Calu3 (cell line): ENCODE measurements at places on chromosomes 5 and 9. TPM values are rescaled to one million over a fixed set of nuclear protein-coding genes. Genes with fewer than 3 reads are reported as not detected.
A peak's percentile ranks its signal among the peaks of the same experiment; 100 is the strongest.

The ELAVL2 gene
- total RNA-seq: not detected in 2 replicates

The SCAI gene
- total RNA-seq: 6.4 and 7.0 TPM in 2 replicates

The MYOT gene
- not detected in 2 replicates for total RNA-seq

The TMEM215 gene
- total RNA-seq: not detected in 2 replicates

The CDKN2A gene
- total RNA-seq: 257 and 284 TPM in 2 replicates

The SLC45A2 gene
- 0.59 TPM in 1 of 2 replicates, not detected in the other for total RNA-seq

GRCh38 chr9:90843525-90843924 is 41.9 kb downstream of the SYK start:
- H3K4me3 ChIP-seq: no peak overlapping the region
- H3K27ac ChIP-seq: no peak overlapping the region
- DNase-seq: no peak
- no peaks in the 10 kb centered on the region for H3K36me3 ChIP-seq
- H3K27me3 ChIP-seq: no peaks in the 10 kb centered on the region

- H3K36me3 ChIP-seq: no peaks in the 10 kb centered on the region
- no peak overlapping the region for H3K27ac ChIP-seq
- H3K27me3 ChIP-seq: no peaks in the 10 kb centered on the region
- no peak overlapping the region for H3K4me3 ChIP-seq
- no peak for DNase-seq
These were observed 71.4 kb downstream of the ADRB2 start for GRCh38 chr5:148897842-148898241.

DNA sequence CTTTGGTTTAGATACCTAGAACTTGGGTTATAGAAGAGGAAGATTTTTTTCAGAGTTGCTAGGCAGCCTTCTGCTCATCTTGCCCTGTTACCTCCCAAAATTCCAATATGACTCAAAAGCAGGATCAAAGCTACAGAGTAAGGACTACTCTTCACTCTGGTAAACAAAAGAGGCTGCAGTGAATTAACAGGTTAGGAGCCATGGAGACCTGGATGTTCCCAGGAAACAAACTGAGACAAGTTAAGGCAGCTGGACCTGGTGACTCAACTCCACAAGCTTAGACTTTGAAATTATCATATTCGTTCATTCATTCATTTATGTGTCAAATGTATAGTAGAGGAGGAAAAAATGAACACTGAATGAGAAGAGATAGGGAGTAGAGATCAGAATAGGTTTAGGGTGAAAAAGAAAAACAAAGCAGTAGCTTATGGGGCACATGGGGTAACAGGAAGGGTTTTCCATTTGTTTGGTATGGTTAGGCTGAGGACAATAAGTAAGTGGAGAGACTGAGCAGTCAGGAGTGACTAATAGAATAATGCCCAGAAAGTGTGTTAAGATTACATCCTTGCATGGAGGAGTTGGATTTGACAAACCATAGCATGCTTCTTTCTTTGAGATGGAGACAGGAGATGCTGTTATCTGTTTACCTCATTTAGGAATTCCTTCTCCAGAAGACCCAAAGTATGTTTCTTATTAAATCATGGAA is 464.0 kb upstream of the ZNF608 start:
- no peak overlapping the region for H3K27ac ChIP-seq
- no peaks in the 10 kb centered on the region for H3K4me1 ChIP-seq
- no peak for DNase-seq
- no peaks in the 10 kb centered on the region for H3K27me3 ChIP-seq
- H3K36me3 ChIP-seq: no peaks in the 10 kb centered on the region

DNA sequence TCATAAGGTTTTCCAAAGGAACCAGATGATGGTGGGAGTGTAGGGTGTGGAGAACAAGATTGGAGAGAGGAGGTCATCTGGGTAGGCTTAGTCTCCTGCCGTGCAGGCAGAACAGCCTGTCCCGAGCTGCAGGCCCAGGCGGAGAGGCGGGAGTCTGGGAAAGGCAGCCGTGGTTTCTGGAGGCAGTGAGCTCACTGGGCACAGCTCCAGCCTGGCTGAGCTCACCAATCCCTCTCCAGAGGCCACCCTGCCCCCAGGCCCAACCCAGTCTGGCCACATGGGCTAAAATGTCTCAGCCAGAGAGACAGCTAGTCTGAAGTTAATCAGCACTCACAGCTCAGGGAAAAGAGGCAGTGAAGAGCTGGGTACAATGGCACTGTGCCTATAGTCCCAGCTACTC is 12.3 kb downstream of the P4HA2 start:
- peaks cover 7% of the 10 kb centered on the region for H3K36me3 ChIP-seq
- no peak overlapping the region for H3K27ac ChIP-seq
- peak; percentile 84 for DNase-seq
- peaks cover 6% of the 10 kb centered on the region for H3K4me1 ChIP-seq
- H3K27me3 ChIP-seq: no peaks in the 10 kb centered on the region
- H3K4me3 ChIP-seq: no peak overlapping the region

DNA sequence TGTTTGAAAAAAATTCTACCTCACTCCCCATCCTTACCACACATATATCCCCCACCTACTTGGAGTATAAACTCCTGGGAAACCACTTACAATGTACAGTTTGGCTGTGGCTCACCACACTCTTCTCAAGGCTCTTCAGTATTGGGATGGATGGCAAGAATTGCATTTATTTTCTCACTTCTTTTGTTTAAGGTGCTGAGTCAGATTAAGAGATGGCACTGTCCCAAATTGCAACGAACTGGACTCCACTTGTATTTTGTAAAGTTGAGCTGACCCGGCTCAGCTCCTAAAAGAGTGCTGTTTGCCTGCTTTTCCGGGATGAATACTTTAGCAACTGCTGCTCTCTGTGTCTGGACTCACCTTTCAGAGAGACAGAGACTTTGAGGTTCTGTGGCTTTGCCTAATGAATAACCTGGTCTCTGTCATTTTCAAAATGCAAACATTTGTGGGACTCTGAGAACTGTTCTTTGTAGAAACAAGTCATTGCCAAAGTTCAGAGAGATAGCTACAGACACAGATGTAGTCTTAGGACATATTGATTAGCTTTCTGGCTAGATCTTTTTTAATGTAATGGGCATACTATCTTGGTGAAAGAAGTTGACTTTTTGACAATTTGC is 42.2 kb downstream of the PPP2R2B start:
- H3K36me3 ChIP-seq: no peaks in the 10 kb centered on the region
- DNase-seq: no peak
- H3K4me1 ChIP-seq: no peaks in the 10 kb centered on the region
- peaks cover 26% of the 10 kb centered on the region for H3K27me3 ChIP-seq
- no peak overlapping the region for H3K27ac ChIP-seq

DNA sequence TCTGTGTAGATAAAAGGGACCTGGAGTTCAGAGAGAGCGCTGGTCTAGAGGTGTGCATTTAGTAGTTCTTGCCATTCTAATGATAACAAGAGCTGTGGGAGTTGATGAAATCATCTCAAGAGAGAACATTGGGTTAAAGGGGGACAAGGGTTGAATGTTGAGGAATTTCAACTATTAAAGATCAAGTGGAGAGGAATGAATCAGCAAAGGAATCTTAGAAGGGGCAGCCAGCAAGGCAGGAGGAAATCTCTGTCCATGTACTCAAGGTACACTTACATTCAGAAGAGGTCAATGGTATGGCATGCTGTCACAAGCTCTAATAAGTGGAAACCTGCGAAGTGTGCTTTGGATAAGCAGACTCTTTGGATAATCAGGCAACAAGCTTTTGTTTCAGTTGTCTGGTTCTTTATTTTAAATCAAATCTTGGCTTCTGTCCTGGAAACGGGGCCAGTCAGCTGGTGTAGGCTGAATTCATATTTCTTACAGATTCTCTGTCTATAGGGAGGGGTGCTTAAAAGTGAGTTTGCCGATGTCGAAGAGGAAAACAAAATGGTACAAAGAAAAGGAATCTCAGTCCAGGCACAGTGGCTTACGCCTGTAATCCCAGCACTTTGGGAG is 320.5 kb upstream of the CD180 start:
- no peak overlapping the region for H3K27ac ChIP-seq
- H3K36me3 ChIP-seq: no peaks in the 10 kb centered on the region
- no peak overlapping the region for H3K4me3 ChIP-seq
- no peak for DNase-seq
- no peaks in the 10 kb centered on the region for H3K27me3 ChIP-seq

- peaks cover 10% of the 10 kb centered on the region for H3K4me1 ChIP-seq
- H3K36me3 ChIP-seq: no peaks in the 10 kb centered on the region
- DNase-seq: no peak
- no peaks in the 10 kb centered on the region for H3K27me3 ChIP-seq
- no peak overlapping the region for H3K4me3 ChIP-seq
These were observed 2.5 kb upstream of the AQP7 start for GRCh38 chr9:33404788-33405362.

DNA sequence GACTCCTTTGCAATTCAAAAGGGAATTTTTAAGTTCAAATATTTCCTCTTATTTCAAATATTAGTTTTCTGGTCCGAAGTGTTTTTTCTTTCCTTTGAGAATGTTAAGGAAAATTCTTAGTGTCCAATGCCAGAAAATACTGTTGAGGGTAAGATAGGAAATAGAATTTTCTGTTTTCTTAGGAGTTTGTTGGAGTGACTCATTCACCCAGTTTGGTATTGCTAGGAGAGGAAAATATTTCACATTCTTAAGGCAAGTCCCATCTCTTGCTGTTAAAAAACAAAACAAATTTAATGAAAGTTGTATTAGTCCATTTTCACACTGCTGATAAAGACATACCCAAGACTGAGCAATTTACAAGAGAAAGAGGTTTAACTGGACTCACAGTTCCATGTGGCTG is 349.2 kb upstream of the ADAMTSL1 start:
- no peak for DNase-seq
- no peaks in the 10 kb centered on the region for H3K4me1 ChIP-seq
- no peaks in the 10 kb centered on the region for H3K36me3 ChIP-seq
- no peak overlapping the region for H3K27ac ChIP-seq
- no peaks in the 10 kb centered on the region for H3K27me3 ChIP-seq

DNA sequence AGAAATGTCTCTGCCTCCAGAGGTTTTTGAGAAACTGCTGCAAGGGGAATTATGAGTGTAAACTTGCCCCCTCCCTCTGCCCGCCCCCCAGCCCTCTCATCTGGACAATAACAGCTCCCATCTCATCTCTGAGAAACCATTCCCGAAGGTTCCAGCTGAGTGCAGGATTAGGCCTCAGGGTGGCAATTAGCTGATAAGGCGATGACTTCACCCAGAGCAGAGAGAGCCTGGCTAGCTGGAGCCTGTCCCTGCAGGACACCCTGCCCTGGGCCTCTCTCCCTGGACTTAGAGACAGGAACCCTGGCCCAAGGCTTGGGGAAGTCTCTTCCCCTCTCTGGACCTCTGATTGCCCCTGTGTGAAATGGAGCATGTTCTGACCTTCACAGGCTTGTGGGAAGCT is 45.7 kb upstream of the HAND1 start:
- H3K27me3 ChIP-seq: peaks cover 68% of the 10 kb centered on the region
- no peak overlapping the region for H3K4me3 ChIP-seq
- no peak overlapping the region for H3K27ac ChIP-seq

DNA sequence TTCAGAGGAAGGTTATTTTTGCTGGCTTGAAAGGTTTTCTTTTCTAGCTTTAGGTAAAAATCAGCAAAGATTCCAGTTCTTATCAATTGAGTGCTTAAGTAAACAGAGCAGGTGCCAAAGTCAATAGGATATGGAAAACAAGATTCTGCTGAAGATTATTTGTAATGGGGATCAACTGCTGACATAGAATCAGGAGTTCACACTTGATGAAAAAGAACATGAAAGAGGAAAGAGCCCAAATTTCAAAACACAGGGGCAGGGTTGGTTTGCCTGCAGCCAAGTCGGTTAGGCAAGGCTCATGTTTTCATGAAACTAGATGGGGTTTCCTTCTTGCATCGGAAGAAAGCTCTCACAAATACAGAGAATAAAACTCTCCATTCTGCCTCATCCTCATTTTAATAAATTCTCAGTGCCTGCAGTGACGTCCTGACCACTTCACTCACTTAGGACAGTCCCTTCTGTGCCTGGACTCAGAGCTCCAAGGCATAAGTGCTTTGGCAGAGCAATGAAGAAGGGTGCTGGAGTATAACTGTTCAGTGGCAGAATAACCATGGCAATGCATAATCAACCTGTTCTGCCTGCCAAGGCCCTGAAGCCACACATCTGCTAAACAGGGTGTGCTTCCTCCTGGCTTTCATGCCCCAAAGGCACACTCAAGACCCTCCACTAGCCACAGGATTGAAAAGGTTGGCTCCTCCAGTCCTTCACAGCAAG is 179.6 kb downstream of the GNAQ start:
- no peaks in the 10 kb centered on the region for H3K36me3 ChIP-seq
- no peaks in the 10 kb centered on the region for H3K27me3 ChIP-seq
- H3K4me1 ChIP-seq: peaks cover 29% of the 10 kb centered on the region
- no peak overlapping the region for H3K4me3 ChIP-seq

- H3K27ac ChIP-seq: no peak overlapping the region
- H3K36me3 ChIP-seq: no peaks in the 10 kb centered on the region
- peak overlapping the region; percentile 49 for H3K4me3 ChIP-seq
- no peaks in the 10 kb centered on the region for H3K4me1 ChIP-seq
- no peaks in the 10 kb centered on the region for H3K27me3 ChIP-seq
These were observed 5.8 kb downstream of the CCDC187 start for GRCh38 chr9:136297766-136298735.

GRCh38 chr9:120405860-120406259 is 174.1 kb downstream of the CDK5RAP2 start:
- DNase-seq: no peak
- H3K27ac ChIP-seq: no peak overlapping the region
- H3K27me3 ChIP-seq: no peaks in the 10 kb centered on the region
- H3K36me3 ChIP-seq: peaks cover 21% of the 10 kb centered on the region
- no peak overlapping the region for H3K4me3 ChIP-seq

- H3K27ac ChIP-seq: no peak overlapping the region
- no peak overlapping the region for H3K4me3 ChIP-seq
- no peaks in the 10 kb centered on the region for H3K36me3 ChIP-seq
- peak; percentile 66 for DNase-seq
- no peaks in the 10 kb centered on the region for H3K27me3 ChIP-seq
These were observed 33.5 kb downstream of the TLX3 start for GRCh38 chr5:171342362-171343111.

GRCh38 chr9:135928731-135929655 is 21.6 kb upstream of the CAMSAP1 start:
- H3K4me1 ChIP-seq: peaks cover 9% of the 10 kb centered on the region
- no peak overlapping the region for H3K27ac ChIP-seq
- peaks cover 17% of the 10 kb centered on the region for H3K36me3 ChIP-seq
- H3K4me3 ChIP-seq: no peak overlapping the region
- no peak for DNase-seq
- H3K27me3 ChIP-seq: no peaks in the 10 kb centered on the region

- no peak for DNase-seq
- peak overlapping the region; percentile 33 for H3K27ac ChIP-seq
- H3K4me1 ChIP-seq: peaks cover 22% of the 10 kb centered on the region
- H3K4me3 ChIP-seq: no peak overlapping the region
These were observed 3.3 kb upstream of the HAPLN1 start for GRCh38 chr5:83724001-83724400.

DNA sequence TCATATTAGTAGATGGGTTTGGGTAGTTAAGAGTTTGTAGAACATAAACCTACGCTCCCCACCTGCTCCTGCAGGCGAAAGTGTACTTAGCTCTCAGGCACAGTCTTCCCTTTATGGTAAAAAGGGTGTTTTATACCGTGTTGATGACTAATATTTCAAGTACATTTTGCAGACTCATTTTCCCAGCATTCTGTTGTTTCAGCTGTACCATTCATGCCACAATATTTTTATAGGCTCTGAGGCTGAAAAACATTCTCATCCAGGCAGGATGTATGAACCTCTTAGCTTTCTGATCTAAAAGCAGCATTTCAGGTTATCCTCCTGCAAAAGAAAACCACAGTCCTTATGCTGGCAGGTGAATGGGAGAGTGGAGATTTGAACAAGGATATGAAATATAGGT is 231.4 kb downstream of the NR2F1-AS1 start:
- H3K27ac ChIP-seq: no peak overlapping the region
- H3K4me3 ChIP-seq: no peak overlapping the region
- H3K36me3 ChIP-seq: no peaks in the 10 kb centered on the region
